ENCODE measurements at places on chromosomes 4 and X. TPM values are rescaled to one million over a fixed set of nuclear protein-coding genes. Genes with fewer than 3 reads are reported as not detected.

FAM47E gene
- 0.08 TPM for total RNA-seq

RBM46 gene
- not detected for total RNA-seq

TMEM31 gene
- total RNA-seq = not detected

IL1RAPL2 gene
- not detected for total RNA-seq

PASD1 gene
- not detected for total RNA-seq

ZFYVE28 gene
- 2.2 TPM for total RNA-seq

HHIP gene
- 0.47 TPM for total RNA-seq
